ENCODE measurements at places on chromosomes 1 and 21.

GRCh38 chr1:185733818-185734735 is at the start of gene HMCN1:
HMCN1 (plus strand) TSS chr1:185734391; CDS start chr1:185734780, 389 bp downstream.
- peak; percentile 90 for DNase-seq

DNA sequence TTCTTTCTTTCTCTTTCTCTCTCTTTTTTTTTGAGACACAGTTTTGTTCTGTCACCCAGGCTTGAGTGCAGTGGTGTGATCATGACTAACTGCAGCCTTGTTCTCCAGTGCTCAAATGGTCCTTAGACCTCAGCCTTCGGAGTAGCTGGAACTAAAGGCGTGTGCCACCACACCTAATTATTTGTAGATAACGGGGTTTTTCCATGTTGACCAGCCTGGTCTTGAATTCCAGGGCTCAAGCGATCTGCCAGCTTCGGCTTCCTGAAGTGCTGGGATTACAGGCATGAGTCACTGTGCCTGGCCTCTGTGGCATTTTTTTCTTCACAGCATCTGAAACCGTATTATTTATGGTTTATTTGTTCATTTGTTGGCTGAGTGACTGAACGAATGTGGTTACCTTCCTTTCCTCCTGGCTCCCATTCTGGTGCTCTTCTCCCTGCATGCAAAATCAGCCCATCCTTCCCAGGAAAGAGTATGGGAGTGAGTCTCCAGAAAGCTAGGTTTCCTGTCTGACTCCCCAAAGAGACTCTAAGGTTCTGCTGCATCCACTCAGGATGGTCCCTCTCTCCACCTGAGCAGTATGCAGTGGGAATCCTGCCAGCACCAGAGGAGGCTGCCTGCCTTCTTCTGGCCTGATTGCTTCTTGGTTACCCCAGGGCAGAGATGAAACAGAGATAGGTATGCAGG is 155.0 kb upstream of the BEND5 start:
- DNase-seq = peak; percentile 42

DNA sequence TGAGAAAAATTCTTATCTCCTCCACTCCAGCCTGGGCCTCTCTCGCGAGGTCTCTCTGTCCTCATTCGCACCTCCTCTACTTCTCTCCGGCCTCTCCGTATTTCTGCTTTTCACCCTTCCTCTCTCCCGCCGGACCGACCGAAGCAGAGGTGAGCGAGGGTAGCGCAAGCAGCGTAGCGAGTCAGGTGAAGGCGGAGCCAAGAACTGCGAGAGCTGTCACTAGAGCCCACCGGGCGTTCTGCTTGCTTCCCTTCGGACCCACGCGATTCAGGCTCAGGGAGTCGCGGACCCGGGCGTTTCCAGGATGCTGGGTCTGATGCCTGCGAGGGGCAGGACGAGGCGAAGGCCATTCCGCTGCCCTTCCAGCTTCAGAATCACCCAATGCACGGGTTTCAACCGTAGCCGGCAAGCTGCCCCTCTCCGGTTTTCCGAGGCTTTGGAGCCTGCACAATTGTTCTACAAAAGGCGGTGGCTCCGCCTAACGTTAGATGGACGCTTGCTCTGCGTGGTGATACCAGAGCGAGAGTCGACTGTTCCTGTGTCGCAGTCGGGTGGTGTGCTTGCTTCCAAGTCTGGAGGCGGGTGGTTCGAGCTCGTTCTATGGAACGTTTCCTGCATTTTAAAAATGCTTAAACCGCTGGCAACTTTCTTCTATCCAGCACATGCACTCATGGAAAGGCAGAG is 310.2 kb downstream of the FAM72C start:
- DNase-seq = no peak

DNA sequence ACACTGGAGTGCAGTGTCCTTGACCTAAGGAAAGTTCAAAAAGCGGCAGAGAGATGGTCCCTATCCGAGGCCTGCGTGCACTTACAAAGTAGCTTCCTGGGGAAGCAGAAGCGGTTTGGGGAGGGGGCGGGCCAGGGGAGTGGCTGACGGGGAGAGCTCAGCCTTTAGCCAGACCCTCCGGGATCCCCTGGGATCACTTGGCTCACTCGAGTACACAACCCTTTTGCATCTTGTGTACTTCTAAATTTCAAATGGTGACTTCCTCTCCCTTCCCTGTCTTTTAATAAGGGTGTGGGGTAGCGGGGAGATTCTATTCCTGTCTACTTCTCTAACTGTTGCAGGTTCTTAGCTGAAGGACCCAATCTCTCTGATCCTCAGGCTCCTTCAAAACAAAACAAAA is 18.1 kb upstream of the SNX27 start:
- no peak for DNase-seq

- DNase-seq = no peak
Measured at GRCh38 chr1:175185903-175186302, 6.7 kb downstream of the KIAA0040 start.

All from fibroblast of skin of scalp (primary cell).